T-helper 17 cell (primary cell): ENCODE measurements at places on chromosomes 6 and 20.

GRCh38 chr6:107972413-107973096, 14.5 kb upstream of the SEC63 start:
- DNase-seq, result no peak

DNA sequence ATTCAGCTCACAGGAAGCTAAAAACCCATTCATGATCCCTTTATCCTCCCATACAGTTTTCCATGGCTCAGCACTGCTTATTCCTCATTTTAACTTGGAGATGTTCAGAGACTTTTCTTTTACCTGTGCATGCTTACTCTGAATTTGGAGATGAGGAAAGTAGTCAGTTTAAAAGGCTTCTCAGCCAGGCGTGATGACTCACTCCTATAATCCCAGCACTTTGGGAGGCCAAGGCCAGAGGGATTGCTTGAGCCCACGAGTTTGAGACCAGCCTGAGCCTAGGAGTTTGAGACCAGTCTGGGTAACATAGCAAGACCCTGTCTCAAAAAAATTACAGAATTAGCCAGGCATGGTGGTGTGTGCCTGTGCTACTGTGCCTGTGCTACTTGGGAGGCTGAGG, 30.3 kb upstream of the TMEM217 start:
- DNase-seq, result no peak

DNA sequence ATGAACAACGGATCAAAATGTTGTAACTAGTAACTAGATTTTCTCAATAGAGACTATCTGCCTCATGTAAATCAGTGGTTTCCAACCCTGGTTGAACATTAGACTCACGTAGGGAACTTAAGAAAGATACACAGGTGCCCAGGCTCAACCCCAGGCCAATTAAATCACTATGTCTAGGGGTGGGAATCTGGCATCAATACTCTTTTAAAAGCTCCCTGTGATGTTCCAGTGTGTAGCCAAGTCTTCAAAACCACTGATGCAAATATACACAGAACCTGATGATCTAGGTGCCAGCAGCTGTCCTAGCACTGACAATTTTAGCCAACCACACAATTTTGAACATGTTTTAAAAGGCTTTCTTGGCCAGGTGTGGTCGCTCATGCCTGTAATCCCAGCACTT, 128.7 kb downstream of the TBC1D32 start:
- no peak for DNase-seq

- DNase-seq, result no peak
Measured at GRCh38 chr6:168726312-168726856, 285.4 kb downstream of the SMOC2 start.

DNA sequence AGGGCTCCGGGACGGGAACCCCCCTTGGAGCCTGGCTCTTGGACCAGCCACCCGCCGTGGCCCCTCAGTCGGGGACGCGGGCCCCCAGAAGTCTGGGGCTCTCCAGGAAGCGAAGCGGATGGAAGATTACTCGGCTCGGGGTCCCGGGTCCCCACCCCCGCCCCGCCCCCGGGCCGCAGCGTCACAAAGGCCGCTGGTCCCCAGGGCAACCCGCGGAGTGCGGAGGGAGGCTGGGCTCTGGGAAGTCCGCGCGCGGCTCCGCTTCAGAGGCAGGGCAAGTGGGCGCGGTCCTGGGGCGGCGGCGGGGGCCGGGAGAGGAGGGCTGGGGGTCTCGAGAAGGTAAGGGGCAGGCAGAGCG, at the start of gene FNDC11:
Gene FNDC11, plus strand, starts transcription at position 227 of the 358 bp plus-strand sequence. CDS start 1,505 bp downstream, outside the sequence.
- DNase-seq, result peak; percentile 58

- DNase-seq, result no peak
Measured at GRCh38 chr6:42952389-42952788, 8.2 kb upstream of the GNMT start.

DNA sequence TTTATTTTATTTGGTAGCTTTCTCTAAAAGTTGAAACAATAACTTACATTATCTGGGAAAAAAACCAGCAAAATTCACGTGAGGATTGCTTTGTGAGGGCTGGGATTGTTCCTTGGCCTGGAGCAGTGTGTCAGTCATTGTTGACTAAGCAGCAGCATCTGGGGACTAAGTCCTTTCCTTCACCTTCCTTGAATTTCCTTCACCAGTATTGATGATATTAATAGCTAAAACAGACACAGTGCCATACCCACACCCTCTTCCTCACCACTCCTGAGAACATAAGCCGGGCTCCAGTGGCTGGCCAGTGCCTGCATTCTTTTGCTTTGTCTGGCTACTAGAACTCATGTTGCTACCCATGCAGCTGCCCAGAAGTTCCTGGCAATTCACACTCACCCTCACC, 23.7 kb downstream of the PLCB1 start:
- DNase-seq, result no peak

- DNase-seq, result no peak
Measured at GRCh38 chr20:59613861-59614260, 9.5 kb downstream of the PHACTR3 start.

DNA sequence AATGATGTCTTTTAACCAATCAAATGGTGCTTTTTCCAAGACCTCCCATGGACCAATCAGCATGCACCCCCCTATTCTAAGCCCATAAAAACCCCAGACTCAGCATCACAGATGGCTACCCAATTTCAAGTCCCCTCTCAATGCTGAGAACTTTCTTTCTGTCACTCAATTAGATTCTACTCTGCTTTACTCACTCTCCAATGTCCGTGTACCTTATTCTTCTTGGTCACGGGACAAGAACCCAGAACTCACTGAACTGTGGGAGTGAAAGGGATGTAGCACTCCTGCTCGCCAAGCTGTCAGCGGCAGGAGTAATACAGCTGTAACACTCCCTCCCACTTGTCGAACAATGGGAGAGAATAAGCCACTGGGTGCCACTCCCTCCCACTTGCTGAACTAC, 20.8 kb upstream of the MAP7 start:
- DNase-seq, result no peak

DNA sequence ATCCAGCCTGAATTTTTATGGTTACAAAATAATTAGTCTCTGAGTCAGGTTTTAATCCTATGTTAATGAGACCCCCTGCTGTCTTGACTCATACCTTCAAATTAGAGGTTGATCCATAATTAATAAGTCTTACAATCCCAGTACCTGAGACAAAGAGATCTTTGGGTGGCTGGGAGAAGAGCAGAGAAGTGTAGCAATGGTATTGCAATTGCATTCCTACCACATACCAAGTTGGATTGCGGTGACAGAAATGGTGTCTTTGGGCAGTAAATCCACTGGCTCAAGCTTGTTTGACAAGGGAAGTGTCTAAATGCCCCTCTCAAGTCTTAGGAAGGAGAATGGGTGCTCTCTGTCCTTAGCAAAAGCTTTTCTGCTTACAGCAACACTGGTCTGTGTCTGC, 150.4 kb downstream of the BTBD3 start:
- DNase-seq, result no peak

DNA sequence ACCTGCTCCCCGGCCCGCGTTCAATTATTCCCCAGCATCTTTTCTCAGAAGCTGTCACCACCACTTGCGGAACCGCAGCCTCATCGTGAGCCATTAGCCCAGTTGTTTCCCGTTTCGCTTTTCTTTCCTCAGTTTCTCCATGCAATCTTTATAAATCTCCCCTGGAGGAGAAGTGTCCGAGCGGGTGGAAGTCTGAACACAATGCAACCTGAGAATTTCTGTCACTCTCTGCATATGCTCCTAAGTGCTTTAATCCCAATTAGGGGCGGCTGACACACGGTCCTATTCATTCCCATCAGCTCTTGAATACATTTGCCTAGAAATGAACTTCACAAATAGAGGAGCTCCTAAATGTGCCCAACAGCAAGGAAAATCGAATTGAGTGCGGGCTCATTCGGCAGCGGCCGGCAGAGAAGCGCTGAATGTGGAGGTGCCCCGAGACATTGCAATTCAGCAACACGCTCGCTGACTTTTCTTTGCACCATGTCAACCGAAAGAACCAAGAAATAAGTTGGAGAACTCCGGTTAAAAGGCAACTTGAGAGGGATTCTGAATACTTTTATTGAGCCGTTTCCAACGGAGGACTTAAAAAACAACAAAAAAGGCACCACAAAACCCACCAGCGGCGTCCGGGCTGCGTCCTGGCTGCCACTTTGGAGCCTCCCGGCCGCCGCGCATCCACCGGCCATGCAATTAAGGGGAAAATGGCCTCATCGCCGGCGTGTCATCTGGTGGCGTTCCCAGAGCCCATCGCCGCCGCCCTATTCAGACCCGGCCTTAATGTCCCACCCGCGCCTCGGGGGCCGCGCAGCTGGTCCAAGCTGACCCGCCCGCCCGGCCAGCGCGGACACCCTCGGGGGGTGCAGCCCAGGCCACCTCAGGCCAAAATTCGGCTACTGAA, 3.9 kb upstream of the PRDM13 start:
- DNase-seq, result no peak

- DNase-seq, result no peak
Measured at GRCh38 chr6:56956491-56956890, 1.6 kb downstream of the BEND6 start.

DNA sequence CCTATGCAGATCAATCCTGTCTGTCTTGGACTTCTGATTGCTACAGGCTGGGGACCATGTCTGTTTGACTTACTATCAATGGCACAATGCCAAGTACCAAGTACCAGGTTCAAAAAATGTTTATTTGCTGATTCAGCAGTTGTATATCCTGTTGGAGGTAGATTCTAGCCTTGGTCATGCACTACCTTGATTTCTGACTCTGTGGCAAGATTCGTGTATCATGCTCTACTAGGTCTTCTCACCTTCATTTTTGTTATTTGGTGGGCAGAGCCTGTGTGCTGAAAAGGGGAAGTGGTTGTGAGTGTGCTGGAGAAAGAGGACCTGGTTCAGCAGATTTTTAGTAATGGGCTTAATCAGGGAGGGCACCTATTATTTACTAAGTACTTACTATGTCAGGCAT, 192.4 kb upstream of the MYLIP start:
- no peak for DNase-seq

- no peak for DNase-seq
Measured at GRCh38 chr20:44748005-44748370, 2.3 kb downstream of the KCNK15 start.

- no peak for DNase-seq
Measured at GRCh38 chr6:29924731-29925130, 17.6 kb upstream of the HLA-A start.

GRCh38 chr20:56711018-56711417, 81.9 kb downstream of the TFAP2C start:
- no peak for DNase-seq

DNA sequence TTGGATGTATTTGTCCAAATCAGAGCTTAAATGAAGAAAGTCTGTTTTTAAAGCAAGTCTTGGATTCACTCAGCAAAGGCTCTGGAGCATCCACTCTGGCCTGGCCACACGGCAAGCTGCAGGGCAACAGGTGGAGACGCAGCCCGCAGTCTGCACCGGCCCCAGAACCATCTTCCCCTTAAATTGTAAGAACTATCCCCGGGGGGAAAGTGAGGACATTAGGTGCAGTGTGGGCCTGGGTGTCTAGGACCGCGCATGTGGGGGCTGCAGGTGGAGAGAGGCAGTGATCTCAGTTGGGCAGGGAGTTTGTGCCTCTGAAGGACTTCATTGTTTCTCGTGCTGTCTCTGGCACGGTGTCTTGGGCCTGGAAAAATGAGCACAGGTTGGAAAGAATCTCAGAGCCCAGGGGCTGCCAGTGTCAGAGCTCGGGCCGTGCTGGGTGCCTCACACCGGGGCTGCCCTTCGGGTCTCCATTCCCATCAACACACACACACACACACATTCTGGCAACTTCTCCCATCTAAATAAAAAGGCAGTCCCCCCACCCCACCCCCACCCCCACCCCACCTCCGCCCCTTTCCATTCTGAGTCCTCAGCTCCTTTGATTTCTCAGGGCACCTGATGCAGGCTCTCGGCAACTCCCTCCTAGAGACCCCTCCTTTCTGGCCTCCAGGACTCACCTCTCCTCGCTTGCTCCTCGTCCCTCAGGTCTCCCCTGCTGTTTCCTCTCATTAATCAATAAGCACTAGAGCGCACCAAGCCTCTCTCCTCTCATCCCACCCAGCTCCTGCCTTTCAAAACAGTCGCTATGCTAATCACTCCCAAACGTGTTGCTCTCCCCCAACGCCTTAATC, 48.4 kb downstream of the FOXF2 start:
- no peak for DNase-seq

- no peak for DNase-seq
Measured at GRCh38 chr6:132818404-132819359, 4.3 kb downstream of the RPS12 start.

DNA sequence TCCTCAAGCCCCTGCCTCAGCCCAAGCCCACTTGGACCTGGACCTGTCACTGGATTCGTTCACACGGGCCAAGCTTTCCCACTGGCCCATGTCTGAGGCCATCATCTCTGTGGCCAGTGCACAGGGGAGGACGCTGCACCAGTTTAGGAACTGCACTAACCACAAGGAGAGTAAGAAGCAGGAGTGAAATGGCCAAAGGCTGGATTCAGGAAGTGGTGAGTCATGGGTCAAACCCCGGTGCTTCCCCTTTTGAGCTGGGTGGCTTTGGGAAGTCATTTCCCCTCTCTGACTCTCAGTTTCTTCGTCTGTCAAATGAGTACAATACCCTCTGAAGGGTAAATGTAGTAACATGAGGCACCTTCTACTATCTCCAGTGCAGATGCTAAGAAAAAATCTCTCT, 87.9 kb downstream of the CD40 start:
- DNase-seq, result no peak

GRCh38 chr6:123803504-123804013, at the start of gene NKAIN2:
Gene NKAIN2 (plus strand): TSS chr6:123803865.
- DNase-seq, result no peak

- DNase-seq, result no peak
Measured at GRCh38 chr6:92617721-92618120, 801.6 kb downstream of the EPHA7 start.

GRCh38 chr6:98566126-98566525, 268.2 kb upstream of the POU3F2 start:
- no peak for DNase-seq

- DNase-seq, result no peak
Measured at GRCh38 chr6:151098166-151098565, 141.6 kb upstream of the AKAP12 start.
